ENCODE measurements at places on chromosomes 12 and 14.

GRCh38 chr14:54712465-54713200, 145.7 kb downstream of the SAMD4A start:
- no peak for DNase-seq

GRCh38 chr12:110286623-110287022, 5.6 kb downstream of the ATP2A2 start:
- DNase-seq: no peak

- no peak for DNase-seq
Measured at GRCh38 chr12:121005346-121005815, 10.9 kb downstream of the C12orf43 start.

GRCh38 chr12:3012786-3013185, 53.6 kb downstream of the TEAD4 start:
- DNase-seq: no peak

DNA sequence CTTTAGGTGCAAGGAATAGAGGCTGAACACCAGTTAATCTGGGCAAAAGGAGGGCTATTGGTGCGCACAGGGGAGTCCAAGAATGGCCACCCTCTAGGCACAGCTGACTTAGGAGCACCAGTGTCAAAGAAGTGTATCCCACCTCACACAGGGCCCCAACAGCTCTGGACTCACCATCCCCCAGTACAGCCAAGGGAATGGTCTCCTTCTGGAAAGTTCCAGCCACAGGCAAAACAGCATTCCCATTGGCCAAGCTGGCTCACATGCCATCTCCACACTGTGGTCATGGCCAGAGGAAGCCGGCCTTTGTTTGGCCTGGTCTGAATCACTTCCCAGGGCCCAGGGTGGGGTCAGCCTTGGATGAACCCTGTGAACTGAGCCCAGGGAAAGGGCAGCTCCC, 120.1 kb downstream of the DICER1 start:
- no peak for DNase-seq

GRCh38 chr14:95038521-95039250, 118.6 kb downstream of the DICER1 start:
- DNase-seq: no peak

- DNase-seq: no peak
Measured at GRCh38 chr12:100069795-100070194, 72.9 kb downstream of the BLTP3B start.

GRCh38 chr14:24260026-24260779, 2.8 kb downstream of the TGM1 start:
- DNase-seq: no peak

DNA sequence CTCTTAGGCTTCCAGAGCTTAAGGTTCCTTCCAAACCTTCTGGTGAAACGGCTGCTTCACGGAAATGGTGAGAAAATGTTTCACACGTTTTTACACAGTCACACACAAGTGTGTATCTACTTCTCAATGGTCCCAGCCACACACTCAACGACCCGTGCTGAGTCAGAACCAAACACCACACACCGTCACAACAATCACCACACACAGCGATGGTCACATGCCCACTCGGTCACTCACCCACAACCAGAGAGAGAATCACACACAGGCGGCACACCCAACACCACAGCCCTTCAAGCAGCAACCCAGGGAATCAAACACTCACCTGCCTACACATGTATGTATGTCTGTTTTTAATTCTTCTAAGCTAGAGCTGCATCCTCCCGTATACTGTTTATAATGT, 12.6 kb upstream of the PLEKHD1 start:
- no peak for DNase-seq
